Small intestine (tissue), 16 donors: ENCODE measurements at places on chromosomes 4 and X.

DNA sequence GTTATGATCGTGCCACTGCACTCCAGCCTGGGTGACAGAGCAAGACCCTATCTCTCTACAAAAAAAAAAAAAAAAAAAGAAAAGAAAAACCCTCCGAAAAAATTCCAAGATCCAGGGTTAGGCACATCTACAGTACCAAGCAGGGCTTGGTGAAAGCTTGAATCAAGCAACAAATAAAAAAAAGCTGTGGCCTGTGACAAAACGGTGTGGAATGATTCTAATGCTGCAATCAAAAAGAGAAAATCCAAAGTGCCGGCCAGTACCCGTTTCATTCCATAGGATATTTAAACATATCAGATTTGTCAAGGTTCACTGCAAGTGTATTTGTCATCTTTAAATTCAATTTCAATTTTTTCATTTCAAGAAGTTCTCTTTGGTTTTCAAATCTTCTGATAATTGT, 20.5 kb downstream of the RWDD4 start:
- DNase-seq: no peak

- no peak for DNase-seq
These were observed 830.8 kb upstream of the POU3F4 start for GRCh38 chrX:82677286-82677685.

GRCh38 chrX:129125122-129125914, 398.0 kb downstream of the SMARCA1 start:
- no peak for DNase-seq

- DNase-seq: no peak
These were observed 97.4 kb upstream of the S100G start for GRCh38 chrX:16552546-16552945.

GRCh38 chrX:113400193-113400704, 559.6 kb upstream of the AMOT start:
- DNase-seq: no peak

DNA sequence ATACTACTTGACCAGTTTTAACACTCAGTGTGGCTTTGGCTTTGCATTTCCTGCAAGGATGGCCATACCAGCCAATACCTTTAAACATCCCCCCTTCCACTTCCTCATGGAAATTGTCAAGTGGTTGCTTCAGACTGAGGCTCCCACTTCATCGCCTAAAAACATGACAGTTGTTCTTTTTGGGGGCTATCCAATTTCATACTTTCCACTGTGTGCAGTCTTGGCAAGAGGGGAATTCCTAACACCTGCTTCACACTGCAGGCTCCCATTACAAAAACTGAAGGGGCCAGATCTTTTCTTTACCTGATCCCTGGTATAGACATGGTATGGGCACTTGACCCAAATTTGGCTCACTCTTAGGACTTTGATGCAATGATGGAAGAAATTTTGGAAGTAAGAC, 28.5 kb upstream of the TSR2 start:
- no peak for DNase-seq

DNA sequence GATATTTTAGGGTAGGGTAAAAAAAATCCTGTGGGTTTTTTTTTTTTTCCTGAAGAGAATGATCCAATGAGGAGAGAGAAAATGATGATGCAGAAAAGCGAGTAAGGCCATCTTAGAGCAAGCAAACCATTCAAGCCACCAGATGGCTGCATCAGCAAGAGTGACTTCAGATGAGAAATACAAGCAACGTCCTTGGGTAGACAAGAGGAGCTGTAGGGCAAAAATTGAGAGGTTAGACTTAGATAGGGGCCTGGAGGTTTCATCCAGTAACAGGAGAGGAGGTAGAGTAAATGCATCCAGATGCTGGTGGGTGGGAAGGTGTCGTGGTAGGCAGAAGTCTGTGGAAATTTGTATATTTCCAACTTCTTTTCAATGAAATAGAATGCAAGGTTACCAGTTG, 14.6 kb downstream of the FTHL17 start:
- DNase-seq: no peak

DNA sequence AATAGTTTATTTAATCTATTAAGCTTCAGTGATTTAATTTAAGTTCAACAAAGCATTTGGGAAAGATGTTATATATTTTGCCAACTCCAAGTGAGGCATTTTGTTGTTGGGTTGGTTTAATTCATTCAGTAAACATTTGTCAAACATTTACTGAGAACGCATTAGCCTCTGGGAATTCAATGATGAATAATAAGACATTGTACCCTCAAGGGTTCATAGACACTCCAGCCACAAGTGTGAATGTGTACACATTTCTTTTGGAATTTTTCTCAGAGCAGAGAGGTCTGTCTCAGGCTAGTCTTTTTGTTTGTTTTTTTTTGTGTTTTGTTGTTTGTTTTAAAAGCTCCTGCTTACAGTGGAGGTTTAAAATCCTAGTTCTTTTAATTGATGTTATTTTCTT, 203.9 kb downstream of the SOWAHB start:
- no peak for DNase-seq

DNA sequence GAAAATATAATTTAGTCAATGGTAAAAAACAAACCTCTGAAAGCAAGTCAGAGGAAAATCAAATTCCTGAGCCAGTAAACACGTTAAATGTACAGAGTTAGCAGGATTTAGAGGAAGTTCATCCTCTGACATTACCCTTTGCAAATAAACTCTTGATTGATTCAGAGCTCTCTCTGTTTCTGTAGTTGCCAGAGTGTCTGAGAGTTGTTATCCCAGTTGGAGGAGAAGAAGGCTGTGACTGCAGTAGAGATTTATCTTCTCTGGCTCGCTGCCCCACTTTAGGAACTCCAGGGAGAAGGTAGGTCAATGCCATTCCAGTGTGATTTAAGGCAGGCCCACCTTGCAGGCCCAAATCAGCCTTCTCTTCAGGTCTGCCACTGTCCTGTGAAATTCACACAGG, 6.2 kb upstream of the AMOT start:
- DNase-seq: no peak

DNA sequence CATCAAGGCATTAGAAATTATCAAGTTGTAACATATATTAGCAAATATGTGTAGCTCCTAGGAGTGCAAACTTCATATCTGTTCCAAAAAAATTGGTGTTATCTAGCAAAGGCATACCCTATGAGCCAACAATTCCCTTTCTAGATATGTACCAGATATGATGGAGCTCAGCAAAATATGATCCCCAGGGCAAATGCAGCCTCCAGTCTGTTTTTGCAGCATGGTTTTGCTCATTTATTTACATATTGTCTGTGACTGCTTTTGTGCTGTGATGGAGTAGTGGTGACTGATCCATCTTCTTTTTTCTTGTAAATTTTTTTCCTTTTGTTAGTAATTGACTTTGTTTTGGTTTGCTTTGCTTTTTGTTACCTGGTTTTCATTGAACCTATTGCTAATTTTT, 41.0 kb downstream of the CEP135 start:
- DNase-seq: no peak

DNA sequence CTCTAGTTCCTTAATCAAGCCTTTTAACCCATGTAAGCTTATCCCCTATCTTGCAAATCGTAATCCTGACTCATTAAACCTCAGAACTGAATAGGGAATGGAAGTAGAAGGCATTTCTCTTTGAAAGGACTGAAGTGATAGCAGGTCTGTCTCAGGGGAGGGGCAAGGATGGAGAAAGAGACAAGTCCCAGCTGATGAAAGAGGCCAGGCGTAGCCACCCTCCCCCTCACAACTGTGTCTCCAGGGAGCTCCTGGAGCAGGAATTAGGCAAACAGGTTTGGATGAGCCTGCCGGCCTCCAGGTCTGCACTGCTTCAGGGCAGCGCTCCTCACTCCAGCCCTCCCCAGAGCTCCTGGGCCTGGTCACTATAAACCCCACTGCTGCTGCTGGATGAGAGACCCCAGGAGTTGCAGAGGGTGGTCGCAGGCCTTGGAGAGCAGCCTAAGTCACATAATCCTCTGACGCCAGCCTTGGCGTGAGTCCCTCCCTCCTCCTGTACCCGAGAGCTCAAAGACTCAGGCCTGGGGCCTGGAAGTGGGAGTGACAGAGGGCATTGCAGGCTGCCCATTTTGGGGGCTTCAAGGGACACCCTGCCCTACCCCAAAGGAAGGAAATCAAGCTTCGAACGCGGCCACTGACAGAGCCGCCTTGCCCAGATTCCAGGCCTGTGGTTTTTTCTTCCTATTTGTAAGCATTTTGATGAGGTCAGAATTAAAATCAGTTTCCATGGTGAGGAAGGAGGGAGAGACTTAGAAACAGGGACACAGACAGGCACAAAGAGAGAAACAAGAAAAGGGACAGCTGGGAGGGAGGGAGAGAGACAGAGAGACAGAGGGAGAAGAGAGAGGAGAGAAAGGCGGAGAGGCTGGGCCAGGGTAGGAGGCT, 21.2 kb upstream of the MSX1 start:
- DNase-seq: no peak

- no peak for DNase-seq
These were observed 180.7 kb upstream of the GK2 start for GRCh38 chr4:79588679-79589078.

GRCh38 chr4:127957105-127957504, 7.9 kb downstream of the MFSD8 start:
- DNase-seq: no peak

- no peak for DNase-seq
These were observed 73.1 kb downstream of the PHEX start for GRCh38 chrX:22105231-22105630.

- peak; percentile 91 for DNase-seq
These were observed 13.3 kb downstream of the IDS start for GRCh38 chrX:149491812-149492211.

GRCh38 chr4:175929441-175929840, 117.4 kb upstream of the GPM6A start:
- DNase-seq: no peak

DNA sequence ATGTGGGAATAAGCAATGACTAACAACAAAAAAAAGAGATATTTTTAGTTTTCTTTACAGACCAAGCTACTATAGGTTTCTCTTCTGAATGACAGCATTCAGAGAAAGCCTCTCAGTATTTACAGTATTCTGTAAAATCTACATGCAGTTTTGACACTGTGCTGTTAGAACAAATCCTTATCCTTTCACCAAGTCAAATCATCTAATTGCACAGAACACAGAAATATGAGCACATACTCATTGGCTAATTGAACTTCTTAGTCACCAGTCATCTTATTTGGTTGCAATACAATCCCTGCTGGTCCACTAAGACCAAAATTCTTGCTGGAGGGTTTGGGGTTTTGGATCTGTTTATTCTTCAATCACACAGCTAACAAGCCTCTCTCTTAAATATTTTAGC, 5.7 kb downstream of the ACOT9 start:
- DNase-seq: no peak

GRCh38 chr4:123699880-123700771, 303.5 kb downstream of the SPRY1 start:
- DNase-seq: peak; percentile 7

- no peak for DNase-seq
These were observed 21.9 kb upstream of the SCRG1 start for GRCh38 chr4:173420801-173421200.

DNA sequence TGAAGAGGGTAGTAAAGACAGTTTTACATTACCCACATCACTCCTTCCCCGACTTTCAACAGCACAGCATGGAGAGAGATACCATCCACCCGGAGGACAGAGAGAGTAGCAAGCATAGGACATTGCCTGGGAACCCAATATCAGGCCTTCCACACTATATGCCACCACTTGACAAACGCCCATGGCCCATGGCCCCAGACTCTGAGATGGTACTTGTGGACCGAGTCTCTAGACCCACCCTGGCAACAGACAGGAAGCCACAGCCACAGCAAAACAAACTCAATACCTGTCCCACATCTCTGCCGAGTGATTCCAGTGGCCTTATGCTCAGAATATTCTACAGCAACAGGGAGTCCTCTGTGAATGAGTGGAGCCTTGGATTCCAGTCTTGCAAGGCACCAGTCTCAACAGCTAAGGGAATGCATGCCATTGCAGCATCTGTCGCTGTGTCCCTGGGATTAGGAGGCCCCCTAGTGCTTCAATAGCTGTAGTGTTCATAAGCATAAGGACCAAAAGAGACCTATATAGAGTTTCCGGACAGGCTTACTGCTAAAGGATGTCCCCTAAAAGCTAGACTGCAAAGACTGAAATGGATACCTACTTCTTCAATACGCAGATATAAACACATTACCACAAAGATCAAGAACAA, 14.7 kb upstream of the CT55 start:
- peak; percentile 44 for DNase-seq

- DNase-seq: no peak
These were observed 45.6 kb downstream of the BBS12 start for GRCh38 chr4:122777846-122778673.

DNA sequence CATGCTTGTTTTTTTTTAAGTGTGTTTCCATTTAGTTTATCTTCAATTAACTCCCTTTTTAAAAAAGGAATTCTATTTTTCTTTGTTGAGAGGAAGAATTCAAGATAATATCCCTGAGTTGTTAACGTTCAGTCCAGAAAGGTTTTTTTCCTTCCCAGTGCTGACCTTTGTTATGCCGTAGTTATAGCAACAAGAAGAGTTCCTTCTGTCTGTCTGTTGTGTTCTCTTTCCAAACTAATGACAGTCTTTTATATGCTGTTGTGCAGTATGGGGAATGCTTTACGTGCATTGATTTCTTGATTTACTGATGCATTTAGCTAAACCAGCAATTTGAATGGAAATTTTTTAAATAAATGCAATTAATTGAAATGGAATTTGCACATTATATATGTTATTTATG, 6.6 kb upstream of the CXXC4 start:
- peak; percentile 74 for DNase-seq

DNA sequence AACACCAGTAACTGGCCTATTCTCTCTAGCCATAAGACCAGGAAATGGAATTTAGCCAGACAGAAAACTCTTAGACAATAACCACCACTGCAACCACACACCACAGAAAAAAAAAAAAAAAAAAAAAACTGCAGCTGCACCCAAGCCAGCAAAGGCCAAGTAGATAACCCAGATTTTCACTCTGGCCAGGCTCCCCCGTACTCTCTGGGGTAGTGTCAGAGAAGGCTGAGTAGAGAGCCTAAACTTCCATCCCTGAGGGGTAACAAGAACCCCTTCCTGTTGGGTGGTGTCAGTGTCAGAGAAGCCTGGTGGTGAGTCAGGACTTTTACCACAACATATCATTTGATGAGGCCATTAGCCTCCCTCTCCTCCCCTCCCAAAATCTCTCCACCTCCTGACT, 5.6 kb upstream of the DLG3 start:
- DNase-seq: no peak

GRCh38 chrX:41923978-41924683, 777 bp upstream of the CASK start:
- DNase-seq: peak; percentile 52

GRCh38 chr4:189396435-189396834, 544.2 kb upstream of the FRG1 start:
- DNase-seq: no peak

GRCh38 chrX:134406356-134407064, 53.5 kb upstream of the HPRT1 start:
- DNase-seq: peak; percentile 24

- no peak for DNase-seq
These were observed 549 bp upstream of the GLRB start for GRCh38 chr4:157075401-157075800.

DNA sequence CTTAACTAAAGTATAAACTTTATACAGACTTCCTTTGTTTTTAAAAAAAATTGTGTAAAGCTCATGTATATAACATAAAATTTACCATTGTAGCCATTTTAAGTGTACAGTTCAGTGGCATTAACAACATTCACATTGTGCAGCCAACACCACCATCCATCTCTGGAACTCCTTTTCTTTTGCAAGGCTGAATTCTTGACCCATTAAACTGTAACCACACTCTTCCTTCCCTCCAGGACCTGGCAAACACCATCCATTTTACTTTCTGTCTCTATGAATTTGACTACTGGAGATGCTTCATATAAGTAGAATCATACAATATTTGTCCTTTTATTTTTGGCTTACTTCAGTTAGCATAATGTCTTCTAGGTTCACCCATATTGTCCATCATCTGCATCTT, 104.7 kb downstream of the RASL11B start:
- no peak for DNase-seq
